SK-N-SH treated with all-trans-retinoic acid at 6 μM for 48 hours (cell line): ENCODE measurements at places on chromosomes 7 and 10.

DNA sequence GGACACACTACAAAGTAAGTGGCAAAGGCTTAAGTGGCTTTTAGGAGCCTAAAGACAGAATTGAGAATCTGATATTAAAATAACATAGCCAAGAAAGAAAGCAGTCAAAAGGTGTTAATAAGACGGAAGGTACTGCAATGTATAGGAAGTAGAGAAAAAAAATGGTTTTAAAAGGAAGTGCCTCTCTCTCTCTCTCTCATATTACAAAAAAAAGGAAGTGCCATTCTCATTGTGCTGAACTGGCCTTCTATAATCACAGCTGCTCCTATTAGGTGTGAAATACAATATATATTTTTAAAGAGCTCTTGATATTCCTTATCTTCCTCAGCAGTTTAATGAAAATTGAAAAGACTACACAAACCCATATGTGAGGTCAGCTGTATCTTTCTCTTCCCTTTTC is 199.4 kb upstream of the NPVF start:
- ATAC-seq: no peak

GRCh38 chr7:2546776-2547586 is 8.3 kb downstream of the BRAT1 start:
- no peak for ATAC-seq

DNA sequence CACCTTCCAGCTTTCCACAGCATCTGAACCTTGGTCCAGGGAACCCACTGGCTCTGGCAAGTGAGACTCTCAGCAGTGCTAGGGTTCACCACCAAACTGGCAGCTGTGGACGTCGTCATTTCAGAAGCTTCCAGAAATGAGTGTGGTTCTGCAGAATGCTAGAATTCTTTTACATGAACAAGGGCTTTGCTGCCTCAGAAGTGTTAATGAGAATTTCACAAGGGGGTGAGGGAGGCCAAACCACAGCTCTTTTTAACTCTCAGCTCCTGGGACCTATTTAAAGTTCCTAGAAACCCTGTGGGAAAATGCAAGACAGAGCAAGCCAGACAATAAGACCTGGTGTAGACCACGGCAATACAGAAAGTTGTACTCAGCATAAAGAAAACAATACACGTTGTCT is 129.3 kb upstream of the BET1 start:
- no peak for ATAC-seq

DNA sequence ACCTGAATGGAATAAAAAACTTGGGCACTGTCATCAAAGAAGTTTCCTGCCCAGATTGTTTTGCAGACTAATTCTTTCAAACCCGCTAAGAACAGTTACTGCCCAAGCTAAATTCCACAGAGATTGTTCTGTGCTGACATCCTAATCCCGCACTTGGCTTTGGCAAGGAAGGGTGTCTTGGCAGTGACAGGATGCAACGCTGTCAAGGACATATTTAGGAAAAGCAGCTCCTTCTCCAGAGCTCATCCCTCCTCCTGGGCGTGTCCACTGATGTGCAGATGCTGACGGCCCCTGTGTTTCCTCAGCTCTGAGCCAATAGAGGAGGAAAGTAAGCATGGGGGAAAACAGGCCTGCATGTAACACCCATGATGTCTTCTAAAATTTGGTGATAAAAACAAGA is 74.2 kb downstream of the EEPD1 start:
- ATAC-seq: peak; percentile 59

- no peak for ATAC-seq
Observed at GRCh38 chr7:36787933-36788378, 63.7 kb upstream of the AOAH start.

GRCh38 chr10:133276435-133277201 is at the start of gene ADAM8:
Gene ADAM8 (minus strand): TSS chr10:133276868. CDS start chr10:133276817, 51 bp downstream.
- peak; percentile 45 for ATAC-seq

DNA sequence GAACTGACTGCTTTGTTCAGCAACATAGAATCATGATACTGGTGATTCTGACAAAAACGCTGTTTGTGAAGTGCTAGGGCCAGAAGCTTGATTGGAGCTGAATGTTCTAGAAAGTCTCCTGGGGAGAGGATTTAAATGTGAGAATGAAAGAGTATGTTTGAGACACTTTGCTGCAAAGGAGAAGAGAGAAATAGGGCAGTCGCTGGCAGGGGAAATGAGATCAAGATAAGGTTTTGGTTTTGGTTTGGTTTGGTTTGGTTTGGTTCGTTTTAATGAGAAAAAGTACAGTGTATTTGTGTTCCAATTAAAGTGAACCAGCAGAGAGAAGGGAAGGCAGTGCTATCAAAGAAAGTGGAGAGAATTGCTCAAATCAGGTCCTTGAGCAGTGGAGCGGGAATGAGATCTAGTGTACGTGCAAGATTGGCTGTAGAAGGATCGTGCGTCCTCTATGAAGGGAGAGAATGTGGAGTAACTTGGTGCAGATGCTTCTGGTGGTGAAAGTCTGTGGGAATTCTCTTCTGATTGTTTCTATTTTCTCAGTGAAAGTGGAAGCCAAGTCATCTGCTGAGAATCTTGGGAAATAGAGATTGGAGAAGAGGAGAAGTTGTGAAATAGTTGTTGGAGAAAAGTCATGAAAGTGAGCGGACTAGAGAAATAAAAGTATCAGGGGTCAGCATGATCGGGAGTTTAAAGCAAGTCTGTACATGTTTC is 270.5 kb downstream of the CCDC3 start:
- no peak for ATAC-seq

DNA sequence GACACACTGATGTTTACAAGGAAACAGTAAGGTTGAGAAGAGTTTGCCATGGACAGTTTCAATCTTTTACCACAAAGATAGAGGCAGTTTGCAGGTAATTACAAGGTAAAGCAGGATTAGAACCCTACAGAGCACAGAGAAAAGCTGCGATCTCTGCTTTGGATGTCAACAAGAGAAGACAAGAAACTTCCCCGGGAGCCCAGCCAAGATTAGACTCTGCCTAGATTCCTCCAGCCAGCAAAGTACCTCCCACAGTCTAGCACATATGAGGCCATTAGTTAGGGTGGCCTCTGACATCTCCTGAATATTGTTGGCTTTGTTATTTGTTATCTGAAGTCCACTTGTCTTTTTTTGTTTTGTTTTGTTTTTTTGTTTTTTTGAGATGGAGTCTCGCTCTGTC is 178.1 kb downstream of the CALN1 start:
- no peak for ATAC-seq

GRCh38 chr7:122014697-122015096 is 129.4 kb downstream of the AASS start:
- 0 out of 3 replicates have a peak, but pooled peaks have one; percentile 24 for ATAC-seq

DNA sequence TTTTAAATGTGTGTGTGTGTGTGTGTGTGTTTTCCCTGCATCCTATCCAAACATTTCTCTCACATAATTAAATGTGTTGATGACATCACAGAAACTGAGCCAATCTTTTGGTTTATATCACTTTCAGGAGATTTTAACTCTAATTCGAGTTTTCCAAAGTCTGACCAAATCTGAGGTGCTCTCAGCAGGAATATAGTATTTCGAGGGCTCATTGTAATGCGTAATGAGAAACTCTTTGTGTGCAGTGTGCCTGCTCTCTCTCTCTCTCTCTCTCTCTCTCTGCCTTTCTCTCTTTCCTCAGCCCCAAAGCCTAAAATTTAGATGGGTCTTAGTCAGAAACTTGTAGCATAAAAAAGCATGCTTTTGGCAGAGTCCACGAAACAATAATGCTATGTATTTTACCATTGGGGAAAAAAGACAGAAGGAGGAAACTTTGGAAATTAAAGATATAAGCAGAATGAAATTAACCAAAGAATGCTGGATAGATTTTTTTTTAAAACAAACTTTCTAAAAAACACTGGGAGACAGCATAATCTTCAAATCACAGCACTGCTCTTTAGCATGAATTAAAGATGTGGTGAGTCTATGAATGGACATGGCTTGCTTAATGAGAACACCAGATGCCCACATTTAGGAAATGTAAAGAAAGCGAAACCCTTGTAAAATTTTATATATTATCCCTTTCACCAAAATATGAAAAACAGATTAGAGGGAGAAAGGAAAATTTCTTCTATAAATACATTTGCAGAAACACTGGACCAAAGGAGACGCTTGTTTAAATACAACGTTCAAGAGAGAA is 206.8 kb upstream of the HABP2 start:
- no peak for ATAC-seq

- no peak for ATAC-seq
Observed at GRCh38 chr10:130547368-130547767, 411.2 kb downstream of the GLRX3 start.

DNA sequence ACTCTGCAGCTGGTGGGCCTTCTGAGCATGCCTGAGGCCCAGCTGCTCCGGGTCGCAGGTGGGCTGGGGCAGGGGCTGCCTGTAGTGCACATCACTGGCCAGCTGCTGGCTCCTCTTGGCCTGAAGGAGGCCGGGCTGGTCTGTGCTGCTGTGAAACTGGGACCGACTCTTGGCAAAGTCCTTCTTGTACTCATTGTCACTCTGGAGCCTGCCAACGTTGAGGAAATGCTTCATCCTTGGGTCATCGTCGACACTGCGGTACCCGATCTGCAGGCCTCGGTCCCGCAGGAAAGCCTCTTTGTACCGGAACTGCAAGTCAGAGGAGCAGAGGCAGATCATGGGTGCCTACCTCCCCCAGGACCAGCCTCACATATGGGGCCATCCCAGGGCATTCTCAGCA is 37.7 kb downstream of the HABP2 start:
- ATAC-seq: no peak

DNA sequence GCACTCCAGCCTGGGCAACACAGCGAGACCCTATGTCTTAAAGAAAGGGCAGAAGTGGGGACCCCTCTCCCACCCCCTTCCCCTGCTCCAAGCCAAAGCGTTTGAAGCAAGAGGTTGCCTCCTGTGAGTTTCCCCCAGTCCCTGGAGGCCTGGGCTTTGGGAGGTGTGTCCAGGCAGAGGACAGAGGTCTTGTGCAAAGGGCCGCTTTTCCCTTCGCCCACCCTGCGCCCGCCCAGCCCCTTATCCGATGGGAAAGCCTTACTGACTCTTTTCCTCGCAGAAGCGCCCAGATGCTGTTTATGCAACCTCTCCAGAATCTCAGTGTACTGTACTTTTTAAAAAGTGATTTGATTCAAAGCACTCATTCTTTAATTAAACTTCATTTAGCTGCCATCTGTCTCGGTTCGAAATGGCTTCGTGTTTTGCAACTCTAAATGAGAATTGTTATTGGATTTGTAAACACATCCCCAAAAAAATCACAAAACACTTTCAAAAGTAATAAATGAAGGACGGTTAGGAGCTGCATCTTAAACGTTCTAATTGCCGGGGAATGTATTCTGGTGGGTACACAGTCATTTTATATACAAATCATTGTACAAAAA is 50.5 kb upstream of the GTF2I start:
- peak; percentile 16; the same call in 1 of the 3 replicates for ATAC-seq

DNA sequence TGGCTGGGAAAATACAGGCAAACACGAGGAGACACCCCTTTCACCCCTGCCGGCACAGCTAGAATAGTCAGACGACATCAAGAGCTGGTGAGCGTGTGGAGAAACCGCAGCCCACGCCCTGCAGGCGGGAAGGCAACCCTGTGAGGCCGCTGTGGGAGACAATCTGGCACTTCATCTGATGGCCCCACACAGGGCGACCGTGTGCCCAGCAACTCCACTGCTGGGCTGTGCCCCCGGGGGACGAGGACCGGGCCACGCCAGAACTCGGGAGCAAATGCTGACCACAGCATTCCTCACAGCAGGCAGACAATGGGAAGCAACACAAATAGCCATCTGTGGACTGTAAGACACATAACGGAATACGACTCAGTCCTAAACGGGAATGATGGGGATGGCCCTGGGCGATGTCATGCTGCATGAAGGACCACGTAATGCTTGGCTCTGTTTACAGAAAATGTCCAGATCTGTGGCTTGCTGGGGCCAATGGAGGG is 58.9 kb downstream of the CFAP46 start:
- ATAC-seq: no peak

- no peak for ATAC-seq
Observed at GRCh38 chr10:71534568-71535194, 138.0 kb downstream of the CDH23 start.

DNA sequence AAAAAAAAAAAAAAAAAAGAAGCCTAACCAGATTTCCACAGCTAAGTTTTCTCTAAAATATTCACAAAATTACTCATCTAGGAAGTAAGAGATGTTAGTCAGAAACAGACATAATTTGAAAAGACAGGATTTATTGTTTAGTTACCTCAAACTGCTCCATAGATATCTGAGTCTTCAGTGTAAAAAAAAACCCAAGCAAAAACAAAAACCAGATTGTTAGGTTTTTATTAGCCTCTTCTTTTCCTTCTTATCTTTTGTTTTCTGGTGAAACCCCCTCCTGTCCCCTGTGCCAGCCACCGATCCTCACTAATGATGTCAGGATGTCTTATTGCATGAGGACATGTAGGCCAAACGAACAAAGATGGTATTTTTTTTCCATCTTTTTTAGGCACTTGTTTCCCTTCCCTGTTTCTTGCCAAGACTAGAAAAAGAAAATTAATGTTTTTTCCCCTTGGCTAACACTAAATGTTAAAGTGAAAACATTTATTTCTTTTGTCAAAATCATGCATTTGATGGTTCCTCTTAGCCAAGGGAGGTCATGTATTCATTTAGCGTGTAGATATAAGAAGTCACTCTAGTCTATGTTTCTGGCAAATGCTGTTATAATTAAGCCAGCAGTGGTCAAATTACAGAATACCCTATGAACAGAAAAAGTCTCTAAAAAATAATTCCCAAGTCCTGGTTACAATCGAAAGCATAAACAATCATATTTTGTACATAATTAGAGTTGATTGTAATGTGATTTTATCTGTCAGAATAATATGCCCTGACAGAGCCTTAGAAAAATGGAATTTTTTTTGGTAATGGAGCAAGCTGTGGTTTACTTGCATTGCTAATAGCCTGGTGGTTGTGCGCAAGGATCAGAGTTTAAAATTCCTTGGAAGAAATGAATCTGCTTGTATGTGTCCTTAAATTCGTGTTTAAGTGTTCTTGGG is 702.4 kb upstream of the FZD8 start:
- ATAC-seq: peak; percentile 74

- no peak for ATAC-seq
Observed at GRCh38 chr7:111492234-111492633, 70.1 kb downstream of the IMMP2L start.

GRCh38 chr10:25675615-25676014 is 258.4 kb upstream of the MYO3A start:
- ATAC-seq: no peak

DNA sequence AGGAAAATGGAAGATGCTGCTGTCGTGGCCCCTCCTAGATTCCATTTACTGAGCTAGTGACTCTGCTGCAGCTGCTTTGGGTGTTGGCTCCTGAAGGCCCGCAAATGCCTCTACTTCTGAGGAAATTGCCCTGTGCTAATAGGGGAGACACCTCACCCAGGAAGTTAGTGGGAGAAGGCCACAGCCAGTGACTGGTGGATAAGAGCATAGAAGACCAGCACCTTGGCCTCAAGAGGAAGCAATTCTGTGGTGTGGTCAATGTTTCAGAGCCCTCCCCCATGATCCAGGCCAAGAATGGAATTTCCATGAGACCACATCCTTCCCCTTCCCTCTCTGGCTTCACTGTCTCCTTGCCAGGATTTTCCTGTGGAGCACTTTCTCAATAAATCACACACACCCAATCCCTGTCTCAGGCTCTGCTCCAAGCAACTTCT is 25.0 kb upstream of the FZD1 start:
- peak; percentile 29; the same call in 2 of the 3 replicates for ATAC-seq

GRCh38 chr7:127995156-127995880 is 35.9 kb downstream of the LRRC4 start:
- peak; percentile 77 for ATAC-seq

GRCh38 chr10:45446858-45447257 is 72.8 kb downstream of the ALOX5 start:
- no peak for ATAC-seq

GRCh38 chr10:43235070-43235900 is 31.6 kb downstream of the RASGEF1A start:
- no peak for ATAC-seq

- no peak for ATAC-seq
Observed at GRCh38 chr7:508461-509170, 11.0 kb downstream of the PDGFA start.
